ENCODE measurements at places on chromosomes 4 and X. TPM values are rescaled to one million over a fixed set of nuclear protein-coding genes. Genes with fewer than 3 reads are reported as not detected.

The C1QTNF7 gene
- 0.30 TPM for total RNA-seq

The PLAC8 gene
- total RNA-seq: 0.90 TPM

The KCTD8 gene
- 0.12 TPM for total RNA-seq

The KLHL2 gene
- 9.9 TPM for total RNA-seq

The APLN gene
- 8.8 TPM for total RNA-seq

The MAPK10 gene
- total RNA-seq: 1.8 TPM

The MID1 gene
- total RNA-seq: 7.8 TPM

The IL13RA2 gene
- total RNA-seq: not detected

The EREG gene
- 0.19 TPM for total RNA-seq

The LRRC66 gene
- total RNA-seq: 0.11 TPM

The POU3F4 gene
- total RNA-seq: not detected

The CXCL5 gene
- total RNA-seq: 0.15 TPM

The F8A2 gene
- not detected for total RNA-seq

The HTR2C gene
- not detected for total RNA-seq

The CXXC4 gene
- 3.3 TPM for total RNA-seq

The KLB gene
- 0.15 TPM for total RNA-seq

The CXCR3 gene
- 0.31 TPM for total RNA-seq

The UGT2B17 gene
- total RNA-seq: not detected

The ENAM gene
- 11.8 TPM for total RNA-seq

The FAM47E gene
- total RNA-seq: 3.2 TPM
